Ovary (tissue), 10 donors: ENCODE measurements at places on chromosomes 7 and 10.

- DNase-seq, result no peak
Measured at GRCh38 chr7:117781707-117782106, 91.5 kb downstream of the CTTNBP2 start.

- DNase-seq, result no peak
Measured at GRCh38 chr10:78648256-78648860, 420.4 kb upstream of the ZMIZ1 start.

- no peak for DNase-seq
Measured at GRCh38 chr7:18472161-18472483, 23.4 kb upstream of the HDAC9 start.

DNA sequence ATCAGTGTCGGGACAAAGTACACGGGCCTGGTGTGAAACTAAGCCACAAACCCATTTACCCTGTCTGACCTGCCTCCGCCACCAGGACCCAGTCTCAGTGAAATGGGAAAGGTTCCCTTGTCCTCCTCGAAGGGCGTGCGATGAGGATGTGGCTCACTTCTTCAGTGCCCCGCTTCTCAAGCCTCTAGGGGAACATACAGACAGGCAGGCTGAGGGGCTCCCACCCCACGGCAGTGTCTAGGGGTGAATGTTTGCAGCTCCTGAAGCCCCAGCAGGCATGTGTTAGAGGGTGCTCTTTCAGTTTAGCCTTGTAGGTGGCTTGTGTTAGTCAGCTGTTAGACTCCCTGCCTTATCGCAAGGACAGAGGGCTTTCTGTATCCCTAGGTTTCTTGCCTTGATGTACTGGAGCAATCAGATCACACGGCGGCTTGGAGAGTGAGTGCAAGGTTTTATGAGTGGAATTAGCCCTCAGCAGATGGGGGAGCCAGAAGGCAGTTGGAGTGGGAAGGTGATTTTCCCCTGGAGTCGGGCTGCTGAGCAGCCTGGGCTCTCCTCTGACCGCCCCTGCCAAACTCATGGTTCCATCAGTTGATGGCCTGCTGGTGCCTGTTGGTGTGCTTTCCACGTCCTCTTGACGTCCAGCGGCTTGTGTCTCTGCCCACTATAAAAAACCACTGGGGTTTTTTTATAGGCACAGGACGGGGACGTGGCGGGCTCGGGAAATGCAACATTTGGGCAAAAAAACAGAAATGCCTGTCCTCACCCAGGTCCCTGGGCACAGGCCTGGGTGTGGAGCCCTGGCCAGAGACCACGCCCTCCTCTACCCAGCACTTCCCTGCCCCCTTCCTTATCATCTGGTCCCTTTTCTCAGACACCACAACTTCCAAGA, 759 bp downstream of the NUDT1 start:
- no peak for DNase-seq

DNA sequence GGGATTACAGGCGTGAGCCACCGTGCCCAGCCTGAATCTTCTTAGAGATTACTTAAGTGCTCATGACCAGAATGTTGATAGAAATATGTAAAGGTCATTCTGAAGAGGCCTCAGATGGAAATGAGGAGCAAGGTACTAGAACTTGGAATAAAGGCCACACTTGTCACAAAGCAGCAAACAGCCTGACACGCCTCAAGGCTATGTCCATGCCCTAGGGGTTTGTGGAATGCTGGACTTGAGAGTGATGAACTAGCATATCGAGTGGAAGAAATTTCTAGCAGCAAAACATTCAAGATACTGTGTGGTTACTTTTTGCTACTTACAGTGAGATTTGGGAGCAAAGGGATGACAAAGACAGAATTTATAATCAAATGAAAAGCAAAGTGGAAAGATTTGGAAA, 39.0 kb downstream of the ZNF438 start:
- no peak for DNase-seq

GRCh38 chr7:27080844-27081436, 14.9 kb downstream of the HOXA1 start:
- DNase-seq, result no peak

DNA sequence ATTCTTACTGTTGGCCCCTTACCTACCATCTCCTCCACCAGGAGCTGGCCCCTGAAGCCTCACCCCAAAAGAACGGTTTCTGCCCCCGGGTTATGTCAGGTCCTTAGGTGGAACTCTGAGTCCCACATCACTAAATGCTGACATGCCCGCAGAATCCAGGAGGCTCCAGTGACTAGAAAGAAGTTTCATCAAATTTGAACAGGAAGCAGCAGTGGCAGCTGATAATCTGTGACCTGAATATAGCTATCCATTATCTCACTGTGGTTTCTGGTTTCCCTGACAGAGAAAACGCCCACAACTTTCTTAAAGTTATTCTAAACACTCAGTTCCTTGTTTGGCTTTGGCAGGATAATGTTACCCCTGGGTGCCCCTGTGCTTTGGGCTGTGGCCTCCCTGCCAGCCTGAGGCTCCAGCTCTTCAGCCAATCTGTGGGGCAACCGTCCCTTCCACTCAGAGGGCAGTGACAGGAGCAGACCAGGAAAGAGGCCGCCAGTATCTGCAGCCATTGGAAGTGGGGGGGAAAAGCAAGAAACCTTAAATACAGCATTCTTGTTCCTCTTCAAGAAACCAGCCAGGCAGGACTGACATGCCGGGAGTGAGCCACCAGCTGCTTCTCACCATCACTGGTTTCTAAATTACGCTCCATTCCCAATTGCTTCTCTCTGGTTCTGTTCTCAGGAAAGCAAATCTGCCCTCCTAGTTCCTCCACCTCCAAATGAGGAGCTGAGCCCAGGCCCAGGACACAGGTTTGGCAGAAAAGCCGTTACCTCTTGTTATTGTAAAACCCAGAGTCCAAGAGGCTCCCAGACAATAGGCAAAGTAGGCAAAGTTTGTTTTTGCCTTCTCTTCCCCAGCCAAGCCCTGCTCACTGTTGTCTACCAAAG, 41.2 kb upstream of the VCL start:
- DNase-seq, result no peak

DNA sequence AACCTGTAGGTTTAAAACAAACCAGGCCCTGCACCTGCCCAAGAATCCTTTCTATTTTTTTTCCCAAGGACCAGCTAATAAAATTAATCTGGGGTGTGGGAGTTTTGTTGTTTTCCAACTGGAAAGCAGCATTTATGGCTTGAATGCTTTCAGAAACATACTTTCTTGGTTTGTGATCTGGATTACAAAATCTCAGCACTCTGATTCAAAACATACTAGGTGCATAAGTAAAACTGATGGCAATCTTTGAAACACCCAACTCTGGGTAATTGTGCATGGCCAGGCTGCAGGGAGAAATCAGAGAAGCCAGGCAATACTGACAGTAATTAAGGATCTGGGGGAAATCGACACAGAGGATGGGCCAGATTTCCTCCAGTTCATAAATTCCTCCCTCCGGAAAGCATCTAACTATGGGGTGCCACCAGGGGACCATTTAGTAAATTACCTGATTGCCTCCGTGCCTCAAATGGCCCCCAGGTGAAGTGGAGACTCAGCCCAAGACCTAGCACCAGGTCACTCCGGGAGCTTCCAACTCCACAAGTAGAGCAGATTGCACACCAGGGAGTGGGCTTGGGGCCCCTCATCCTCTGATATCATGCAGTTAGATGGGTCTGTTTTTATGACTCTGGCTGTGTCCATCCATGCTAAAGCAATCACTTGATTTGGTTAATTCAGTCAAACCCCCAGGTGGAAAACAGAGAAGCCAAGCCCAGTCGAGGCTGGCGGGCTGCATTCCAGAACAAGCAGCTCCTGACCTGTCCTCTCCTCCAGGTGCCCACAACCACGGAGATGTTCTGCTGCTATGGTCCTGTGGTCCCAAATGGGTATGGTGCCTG, 15.2 kb upstream of the C10orf53 start:
- no peak for DNase-seq

- DNase-seq, result peak; percentile 61
Measured at GRCh38 chr10:71984809-71985388, 20.7 kb downstream of the CHST3 start.

DNA sequence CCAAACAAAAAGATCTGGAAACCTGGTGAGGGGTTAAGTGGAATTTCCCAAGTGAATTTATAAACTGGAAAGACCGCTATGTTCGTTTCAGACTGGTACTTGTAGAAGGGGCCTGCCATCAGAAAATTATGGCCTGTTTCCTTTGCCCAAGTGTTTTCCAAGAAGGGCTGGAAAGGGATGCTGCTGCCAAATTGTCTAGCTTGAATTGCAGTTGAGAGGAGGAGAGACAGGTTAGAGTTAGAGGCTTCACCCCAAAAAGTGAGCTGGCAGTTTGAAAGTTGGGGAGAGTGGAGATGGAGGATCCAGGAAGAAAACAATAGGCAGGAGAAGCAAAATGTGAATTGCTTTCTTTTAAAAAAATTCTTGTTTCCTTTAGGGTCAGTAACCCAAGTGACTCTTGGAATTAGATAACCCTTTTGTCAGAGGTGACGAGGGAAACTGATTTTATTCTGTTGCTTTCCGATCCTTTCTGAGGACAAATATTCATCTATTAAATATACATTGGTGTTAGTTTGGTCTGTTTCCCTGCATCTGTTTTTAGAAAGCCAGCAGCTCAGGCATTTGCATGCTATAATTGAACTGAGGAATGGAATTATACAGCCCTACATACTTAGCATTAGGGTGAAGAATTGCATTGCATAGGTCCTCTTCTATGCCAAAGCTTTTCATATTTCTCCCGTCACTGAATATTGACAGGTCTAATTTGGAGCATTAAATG, 82.5 kb upstream of the PRR15 start:
- DNase-seq, result no peak
